ENCODE measurements at places on chromosomes 7 and 10.

GRCh38 chr10:50917486-50917885 lies 32.1 kb upstream of the A1CF start:
- no peak for DNase-seq

GRCh38 chr10:102948786-102949185 lies 30.7 kb downstream of the CNNM2 start:
- DNase-seq = no peak

GRCh38 chr7:94160719-94161435 lies 156.7 kb upstream of the BET1 start:
- no peak for DNase-seq

DNA sequence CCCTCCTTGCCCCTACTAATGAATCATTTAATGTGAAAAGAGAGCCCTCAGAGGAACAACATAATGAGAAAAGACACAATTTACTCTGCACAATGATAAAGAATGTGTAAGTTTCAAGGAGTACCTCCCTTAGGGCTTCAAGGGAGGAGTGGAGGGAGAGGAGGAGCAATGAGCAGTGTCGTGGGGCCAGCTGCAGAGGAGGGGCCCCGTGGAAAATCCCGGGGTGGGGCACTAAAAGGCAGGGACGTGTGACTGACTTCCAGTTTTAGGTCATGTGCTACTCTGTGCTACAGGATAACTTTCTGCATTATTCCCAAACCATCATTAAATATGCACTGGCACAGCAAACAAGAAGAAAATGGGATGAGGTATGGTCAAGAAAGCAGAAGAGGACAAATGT lies 108.1 kb downstream of the ANLN start:
- DNase-seq = no peak

- DNase-seq = no peak
These were observed 52.8 kb upstream of the IKZF1 start for GRCh38 chr7:50251765-50252164.

DNA sequence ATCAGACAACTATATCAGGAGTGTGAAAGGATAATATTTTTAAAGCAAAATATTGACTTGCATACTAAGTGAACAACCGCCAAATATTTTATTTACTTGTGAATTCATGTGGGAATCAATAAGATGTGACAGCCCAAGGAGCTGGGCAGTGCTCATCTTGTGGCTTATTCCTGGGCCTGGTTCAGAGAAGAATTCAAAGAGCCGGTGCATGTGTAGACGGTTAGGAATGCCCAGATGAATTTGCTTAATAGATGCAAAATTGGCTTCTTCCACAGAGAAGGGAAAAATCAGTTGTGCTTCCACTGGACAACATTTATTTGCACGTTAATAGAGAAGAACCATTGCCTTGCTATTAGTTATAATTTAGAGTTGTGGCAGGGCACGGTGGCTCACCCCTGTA lies 4.4 kb downstream of the MYL7 start:
- no peak for DNase-seq

- no peak for DNase-seq
These were observed 29.5 kb upstream of the TMEM72 start for GRCh38 chr10:44881649-44882048.

DNA sequence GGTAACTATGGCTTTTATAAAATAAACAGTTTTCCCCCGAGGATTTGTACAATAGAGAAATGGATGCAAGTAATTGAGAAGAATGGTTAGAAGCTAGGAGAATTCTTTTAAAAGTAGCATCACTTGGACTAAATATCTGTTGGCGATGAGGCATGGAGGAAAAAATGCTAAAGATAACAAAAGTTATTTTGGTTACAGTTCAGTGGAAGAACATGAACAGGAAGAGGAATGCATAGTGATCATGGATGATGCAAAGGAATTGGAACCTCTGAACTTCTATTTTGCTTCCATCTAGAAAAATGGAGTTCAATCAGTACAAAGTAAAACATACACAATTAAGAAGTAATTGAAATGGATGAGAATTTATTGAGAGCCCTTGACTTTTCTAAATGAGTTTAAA lies 32.9 kb downstream of the ENTPD1 start:
- no peak for DNase-seq

GRCh38 chr7:158910254-158911053 lies 54.1 kb downstream of the DYNC2I1 start:
- DNase-seq = no peak

DNA sequence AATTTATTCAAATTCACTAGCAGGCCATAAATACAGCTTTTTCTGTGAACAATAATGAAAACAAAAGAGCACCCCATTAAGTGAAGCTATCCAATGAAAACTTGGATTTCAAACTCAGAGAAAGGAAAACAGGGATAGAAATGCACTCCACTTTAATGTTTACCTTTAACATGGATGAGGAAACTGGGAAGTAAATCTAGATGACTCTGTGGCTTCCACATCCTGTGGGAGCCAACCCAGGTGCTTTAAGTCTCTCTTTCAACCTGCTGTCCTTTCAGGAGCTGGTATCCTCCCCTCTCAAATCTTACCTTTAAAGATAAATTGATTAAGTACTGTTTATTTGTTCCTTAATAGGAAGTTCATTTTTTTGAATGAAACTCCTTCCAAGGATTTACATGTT lies 21.5 kb upstream of the SGMS1 start:
- no peak for DNase-seq

DNA sequence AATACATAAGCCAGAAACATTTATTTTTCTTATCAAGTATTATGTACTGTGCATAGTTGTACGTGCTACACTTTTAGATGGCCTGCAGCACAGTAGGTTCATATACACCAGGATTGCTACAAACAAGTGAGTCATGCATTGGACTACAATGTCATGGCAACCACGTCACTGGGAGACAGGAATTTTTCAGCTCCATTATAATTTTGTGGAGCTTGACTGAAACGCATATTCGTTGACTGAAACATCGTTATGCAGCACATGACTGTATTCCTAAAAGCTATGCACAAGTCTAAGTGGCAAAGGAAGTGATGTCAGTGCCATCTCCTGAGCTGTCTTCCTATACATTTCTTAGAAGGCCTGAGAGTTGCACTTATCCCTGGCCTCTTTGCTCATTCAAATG lies 871.8 kb downstream of the IPMK start:
- no peak for DNase-seq

- no peak for DNase-seq
These were observed 66.6 kb downstream of the GLCCI1 start for GRCh38 chr7:8035192-8035591.

All from NCI-H2107 (cell line).